SK-N-MC (cell line): ENCODE measurements at places on chromosomes 3 and 15.

- no peak for DNase-seq
Measured at GRCh38 chr3:23644099-23644498, 161.7 kb upstream of the UBE2E1 start.

- DNase-seq = no peak
Measured at GRCh38 chr3:3113042-3113709, 3.0 kb upstream of the IL5RA start.

DNA sequence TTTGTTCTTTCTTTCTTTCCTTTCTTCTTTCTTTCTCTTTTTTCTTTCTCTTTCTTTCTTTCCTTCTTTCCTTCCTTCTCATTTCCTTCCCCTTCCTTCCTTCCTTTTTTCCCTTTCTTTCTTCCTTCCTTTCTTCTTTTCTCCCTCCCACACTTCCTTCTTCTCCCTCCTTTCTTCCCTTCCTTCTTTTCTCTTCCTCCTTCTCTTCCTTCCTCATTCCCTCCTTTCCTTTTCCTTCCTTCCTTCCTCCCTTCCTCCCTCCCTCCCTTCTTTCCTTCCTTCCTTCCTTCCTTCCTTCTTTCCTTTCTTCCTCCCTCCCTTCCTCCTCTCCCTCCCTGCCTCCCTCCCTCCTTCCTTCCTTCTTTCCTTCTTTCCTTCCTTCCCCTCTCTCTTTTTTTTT is 755.7 kb upstream of the GRM7 start:
- no peak for DNase-seq

DNA sequence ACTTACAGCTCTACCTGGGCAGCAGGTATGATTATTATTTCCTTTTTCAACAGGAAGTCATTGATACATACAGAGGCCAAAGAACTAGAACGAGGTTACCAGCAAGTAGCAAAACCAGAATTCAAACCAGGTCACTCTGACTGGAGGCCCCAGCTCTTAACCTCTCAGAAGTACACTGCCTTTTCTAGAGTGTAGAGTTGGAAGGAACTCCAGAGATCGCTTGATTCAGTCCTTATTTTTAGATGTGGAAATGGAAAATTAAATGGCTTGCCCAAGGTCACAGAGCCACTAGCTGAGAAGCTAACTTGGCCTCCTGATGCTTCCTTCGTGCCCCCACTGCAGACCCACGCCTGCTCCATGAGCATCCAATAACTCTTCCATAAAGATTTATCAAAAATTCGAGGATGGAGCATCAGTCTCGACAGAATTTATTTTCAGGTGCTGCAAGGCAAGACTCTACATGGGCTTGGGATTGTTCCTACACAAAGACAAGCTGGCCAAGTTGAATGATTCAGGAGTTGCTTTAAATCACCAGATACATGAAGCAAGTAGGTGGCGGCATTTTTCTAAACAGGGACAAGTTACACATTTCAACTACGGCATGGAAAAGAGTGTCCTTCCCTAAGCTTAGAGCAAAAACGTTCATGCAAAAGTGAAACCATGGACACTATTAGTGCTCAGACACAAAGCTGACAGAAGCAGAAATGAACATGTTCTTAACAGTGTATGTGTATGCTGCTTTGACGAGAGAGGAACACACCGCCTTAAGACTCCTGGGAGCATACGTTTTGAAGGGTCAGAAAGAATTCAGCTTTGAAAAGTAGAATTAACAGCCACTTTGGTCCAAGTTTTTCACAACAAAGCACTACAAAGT is 235.7 kb downstream of the THRB start:
- no peak for DNase-seq

DNA sequence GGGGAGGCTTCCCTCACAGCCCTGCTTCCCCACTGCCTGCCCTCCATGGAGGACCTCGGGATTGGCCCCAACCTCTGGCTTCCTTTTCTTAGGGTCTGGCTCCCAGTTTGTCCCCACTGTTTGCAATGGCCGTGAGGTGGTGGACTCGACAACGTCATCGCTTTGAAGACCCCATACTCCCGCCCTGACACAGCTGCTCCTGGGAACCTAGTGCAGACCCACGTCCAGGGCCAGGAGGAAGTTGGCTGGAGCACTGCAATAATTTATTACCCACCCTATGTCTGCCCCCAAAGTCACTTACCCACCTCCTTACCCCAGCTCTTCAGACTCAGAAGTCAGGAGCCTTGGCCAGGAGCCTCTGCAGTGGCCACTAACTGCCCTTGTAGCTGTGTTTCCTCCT is 11.1 kb downstream of the GRM2 start:
- DNase-seq = no peak

DNA sequence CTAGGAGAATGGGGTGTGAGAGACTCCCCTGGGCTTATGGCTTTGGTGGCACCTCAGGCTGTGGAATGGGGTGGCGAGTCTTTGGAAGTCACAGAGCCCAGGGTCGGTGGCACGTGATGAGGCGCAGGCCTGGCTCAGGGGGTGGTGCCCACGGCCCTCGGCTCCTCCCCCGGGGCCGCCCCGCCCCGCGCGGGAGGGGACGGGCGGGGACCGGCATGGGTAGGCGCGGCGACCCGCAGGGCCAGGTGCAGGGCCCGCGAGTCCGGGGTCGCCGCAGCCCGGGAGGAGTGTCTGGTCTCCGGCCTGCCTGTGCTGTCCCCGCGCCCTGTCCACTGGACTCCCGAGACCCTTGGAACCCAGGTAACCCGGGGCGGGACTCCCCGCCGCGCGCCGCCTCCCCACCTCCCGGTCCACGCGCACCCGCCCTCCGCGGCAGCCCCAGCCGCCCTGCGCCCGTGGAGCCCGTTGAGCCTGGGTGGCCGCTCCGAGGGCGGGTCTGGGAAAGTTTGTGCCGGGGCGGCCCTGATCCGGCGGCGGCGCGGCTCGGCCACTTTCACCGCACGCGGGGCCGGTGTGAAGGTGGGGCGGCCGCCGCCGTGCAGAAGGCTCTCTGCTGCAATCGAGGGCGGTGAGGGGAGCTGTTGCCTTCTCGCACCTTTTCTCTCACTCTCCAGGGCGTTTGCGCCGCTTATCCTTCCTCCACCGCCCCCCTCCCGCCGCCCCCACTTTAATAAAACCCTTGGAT is at the start of gene PAQR5:
Gene PAQR5, plus strand, starts transcription at position 216 of the 745 bp plus-strand sequence. CDS start 61,169 bp downstream, outside the sequence.
- DNase-seq = no peak

- DNase-seq = no peak
Measured at GRCh38 chr15:75355369-75355768, 8.5 kb downstream of the NEIL1 start.

GRCh38 chr3:131922356-131922755 is 112.5 kb downstream of the CPNE4 start:
- no peak for DNase-seq

DNA sequence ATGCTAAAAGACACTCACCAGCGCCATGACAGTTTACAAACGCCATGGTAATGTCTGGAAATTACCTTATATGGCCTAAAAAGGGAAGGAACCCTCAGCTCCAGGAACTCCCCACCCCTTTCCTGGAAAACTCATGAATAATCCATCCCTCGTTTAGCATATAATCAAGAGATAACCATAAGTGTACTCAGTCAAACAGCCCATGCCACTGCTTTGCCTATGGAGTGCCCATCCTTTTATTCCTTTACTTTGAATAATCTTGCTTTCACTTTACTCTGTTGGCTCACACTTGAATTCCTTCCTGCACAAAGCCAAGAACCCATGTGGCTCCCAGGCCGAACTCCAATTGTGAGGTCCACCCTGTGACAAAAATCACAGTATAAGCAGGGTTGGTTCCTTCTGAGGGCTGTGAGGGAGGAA is 19.1 kb upstream of the FSTL1 start:
- no peak for DNase-seq

DNA sequence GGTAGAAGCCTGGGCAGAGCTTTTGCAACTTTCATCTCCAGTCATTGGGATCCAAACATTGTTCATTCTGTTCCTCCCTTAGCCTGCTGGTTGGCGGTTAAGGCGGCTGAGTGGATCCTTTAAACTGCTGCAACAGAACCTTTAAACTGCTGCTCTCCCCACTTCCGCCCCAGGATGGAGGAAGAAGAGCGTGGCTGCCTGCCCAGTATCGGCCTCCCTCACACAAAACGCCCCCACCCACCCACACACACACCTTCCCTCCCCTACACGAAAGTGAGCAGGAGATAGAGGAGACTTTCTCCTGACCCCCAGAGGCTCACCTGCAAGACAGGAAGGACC is 460 bp upstream of the ZMAT3 start:
- no peak for DNase-seq

DNA sequence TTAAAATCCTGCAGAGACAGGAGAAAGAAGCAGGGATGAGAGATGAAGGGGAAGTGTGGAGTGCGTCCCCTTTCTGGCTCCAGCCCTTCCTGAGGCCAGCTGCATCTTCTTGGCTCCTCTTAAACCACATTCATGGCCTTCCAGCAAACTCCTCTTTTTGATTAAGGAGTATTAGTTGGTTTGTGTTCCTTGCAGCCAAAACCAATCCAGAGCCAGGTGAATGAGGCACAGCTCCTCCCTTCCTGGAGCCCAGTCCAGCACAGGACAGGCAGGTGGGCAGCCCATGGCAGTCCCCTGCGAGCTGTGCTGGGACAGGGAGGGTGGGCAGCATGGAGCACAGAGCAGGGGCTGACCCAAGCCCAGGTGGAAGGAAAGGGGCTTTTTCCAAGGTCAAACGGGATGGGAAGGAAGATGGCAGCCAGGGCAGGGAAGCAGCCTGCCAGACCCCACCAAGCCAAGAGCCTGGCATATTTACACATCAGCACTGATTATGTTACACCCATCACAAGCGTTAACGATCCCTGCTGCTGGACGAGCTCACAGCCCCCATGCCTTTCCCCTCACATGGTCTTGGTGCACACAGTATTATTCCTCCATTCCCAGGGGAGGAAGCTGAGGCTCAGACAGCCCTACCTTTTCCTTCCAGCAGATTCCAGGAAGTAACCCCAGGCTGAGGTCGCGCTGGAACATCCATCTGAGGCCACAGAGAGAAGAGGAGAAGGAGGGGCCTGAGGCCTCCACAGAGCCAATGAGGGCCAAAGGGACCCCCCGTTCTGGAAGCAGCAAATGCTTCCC is 175.6 kb downstream of the SMAD6 start:
- no peak for DNase-seq

GRCh38 chr3:41710646-41711388 is 251.1 kb downstream of the ULK4 start:
- DNase-seq = no peak

GRCh38 chr3:165389064-165389463 is 192.9 kb upstream of the SLITRK3 start:
- peak; percentile 44 for DNase-seq

DNA sequence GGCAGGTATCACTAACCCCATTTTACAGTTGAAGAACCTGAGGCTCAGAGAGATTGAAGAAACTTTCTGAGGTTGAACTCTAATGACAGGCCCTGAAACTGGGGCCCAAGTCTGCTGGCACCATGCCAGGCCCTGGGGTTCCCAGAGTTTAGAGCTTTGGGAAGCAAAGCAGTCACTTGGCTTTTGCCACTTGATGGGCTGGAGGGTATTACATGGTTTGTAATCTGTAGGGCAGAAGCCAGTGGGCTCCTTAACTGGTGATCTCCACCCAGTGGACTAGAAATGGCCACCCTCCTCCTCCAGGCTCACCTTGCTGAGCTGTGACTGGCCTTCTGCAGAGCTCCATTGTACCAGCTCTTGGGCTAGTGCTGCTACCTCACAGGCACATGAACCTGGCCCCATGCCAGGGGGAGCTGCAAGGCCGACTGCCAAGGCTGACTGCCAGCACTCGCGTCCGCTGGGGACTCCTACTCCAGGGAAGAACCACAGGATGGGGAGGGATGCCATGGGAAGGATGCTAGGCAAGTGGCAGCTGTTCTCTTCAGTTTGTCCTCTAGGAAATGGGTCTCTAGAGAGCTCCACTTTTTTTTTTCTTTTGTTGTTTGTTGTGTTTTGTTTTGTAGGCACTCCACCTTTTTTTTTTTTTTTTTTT is 104.8 kb downstream of the ETFA start:
- DNase-seq = no peak

- DNase-seq = no peak
Measured at GRCh38 chr15:77827860-77828259, 195.1 kb upstream of the LINGO1 start.

- peak; percentile 79 for DNase-seq
Measured at GRCh38 chr3:187072511-187072910, 66.8 kb downstream of the RPL39L start.
